ENCODE measurements at places on chromosomes 2 and 18.

GRCh38 chr2:15149063-15149462, 412.1 kb downstream of the NBAS start:
- DNase-seq: no peak

- no peak for DNase-seq
Measured at GRCh38 chr18:64273724-64274123, 124.8 kb upstream of the LINC00305 start.

DNA sequence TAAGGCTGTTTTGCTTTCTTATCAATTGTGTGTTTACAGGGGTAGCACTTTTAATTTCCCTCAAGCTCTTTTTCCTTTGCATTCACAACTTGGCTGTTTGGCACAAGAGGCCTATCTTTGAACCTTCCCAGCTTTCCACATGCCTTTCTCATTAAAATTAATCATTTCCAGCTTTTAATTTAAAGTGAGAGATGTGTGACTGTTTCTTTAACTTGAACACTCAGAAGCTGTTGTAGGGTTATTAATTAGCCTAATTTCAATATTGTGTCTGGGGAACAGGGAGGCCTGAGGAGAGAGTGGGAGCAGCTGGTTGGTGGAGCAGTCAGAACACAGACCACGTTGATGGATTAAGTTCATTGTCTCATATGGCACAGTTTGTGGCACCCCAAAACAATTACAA, 4.7 kb downstream of the ASB1 start:
- DNase-seq: no peak

DNA sequence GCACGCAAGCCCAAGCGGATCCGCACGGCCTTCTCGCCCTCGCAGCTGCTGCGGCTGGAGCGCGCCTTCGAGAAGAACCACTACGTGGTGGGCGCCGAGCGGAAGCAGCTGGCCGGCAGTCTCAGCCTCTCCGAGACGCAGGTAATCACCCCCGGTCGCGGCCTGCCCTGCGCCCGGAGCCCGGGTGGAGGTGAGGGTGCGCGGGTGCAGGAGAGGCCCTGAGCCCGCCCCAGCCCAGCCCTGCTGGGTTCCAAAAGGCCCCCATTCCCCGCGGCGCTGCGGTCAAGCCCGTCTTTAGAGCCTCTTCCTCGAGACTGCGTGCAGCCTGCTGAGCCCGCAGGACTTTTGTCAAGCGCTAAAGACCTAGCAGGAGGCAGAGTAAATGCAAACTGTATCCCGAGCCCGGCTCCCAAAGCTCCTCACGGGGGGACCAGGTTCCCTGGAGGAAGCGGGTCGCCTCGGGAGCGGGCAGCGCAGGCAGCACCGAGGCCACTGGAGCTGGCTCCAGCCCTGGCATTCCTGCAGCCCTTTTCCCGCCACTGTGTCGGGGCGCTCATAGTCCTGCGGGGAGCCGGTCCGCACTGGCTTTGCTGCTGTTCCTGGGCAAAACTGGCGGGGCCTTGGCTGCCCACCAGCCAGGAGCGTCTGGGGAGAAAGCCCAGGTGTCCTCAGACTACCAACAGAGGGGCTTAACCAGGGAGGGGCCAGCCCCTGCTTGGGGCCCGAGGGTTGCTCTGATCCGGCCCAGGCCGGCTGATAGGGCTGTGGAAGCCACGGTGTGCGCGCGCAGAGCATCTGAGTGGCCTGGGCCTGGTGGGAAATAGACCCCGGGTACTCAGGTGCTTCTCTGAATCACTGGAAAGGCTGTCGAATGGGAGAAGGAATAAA, 7.3 kb downstream of the EMX1 start:
- DNase-seq: no peak

GRCh38 chr18:58549814-58550339, 79.0 kb downstream of the ALPK2 start:
- no peak for DNase-seq

DNA sequence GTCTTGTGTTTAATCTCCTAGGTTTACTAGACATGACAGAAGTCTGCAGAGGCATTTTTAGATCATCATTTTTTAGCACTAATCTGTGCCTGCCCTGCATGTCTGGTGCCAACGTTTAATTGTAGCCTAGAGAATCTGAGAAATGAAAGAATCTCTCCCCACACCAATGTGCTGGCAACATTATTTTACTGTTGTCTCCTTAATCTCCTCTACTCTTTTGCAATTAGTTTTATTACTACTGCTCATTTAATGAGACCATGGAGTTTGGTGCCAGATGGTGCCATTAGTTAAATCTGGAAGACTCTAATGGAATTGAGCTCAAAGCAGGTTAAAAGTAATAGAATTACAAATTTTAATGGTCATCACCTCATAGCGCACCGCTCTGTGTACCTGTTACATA, 4.0 kb upstream of the SPP2 start:
- no peak for DNase-seq

- DNase-seq: no peak
Measured at GRCh38 chr2:157620956-157621355, 7.7 kb downstream of the ACVR1C start.

GRCh38 chr2:117982376-117983033, 31.4 kb downstream of the CCDC93 start:
- no peak for DNase-seq

GRCh38 chr2:109519513-109519912, 94.3 kb downstream of the SEPTIN10 start:
- DNase-seq: no peak

DNA sequence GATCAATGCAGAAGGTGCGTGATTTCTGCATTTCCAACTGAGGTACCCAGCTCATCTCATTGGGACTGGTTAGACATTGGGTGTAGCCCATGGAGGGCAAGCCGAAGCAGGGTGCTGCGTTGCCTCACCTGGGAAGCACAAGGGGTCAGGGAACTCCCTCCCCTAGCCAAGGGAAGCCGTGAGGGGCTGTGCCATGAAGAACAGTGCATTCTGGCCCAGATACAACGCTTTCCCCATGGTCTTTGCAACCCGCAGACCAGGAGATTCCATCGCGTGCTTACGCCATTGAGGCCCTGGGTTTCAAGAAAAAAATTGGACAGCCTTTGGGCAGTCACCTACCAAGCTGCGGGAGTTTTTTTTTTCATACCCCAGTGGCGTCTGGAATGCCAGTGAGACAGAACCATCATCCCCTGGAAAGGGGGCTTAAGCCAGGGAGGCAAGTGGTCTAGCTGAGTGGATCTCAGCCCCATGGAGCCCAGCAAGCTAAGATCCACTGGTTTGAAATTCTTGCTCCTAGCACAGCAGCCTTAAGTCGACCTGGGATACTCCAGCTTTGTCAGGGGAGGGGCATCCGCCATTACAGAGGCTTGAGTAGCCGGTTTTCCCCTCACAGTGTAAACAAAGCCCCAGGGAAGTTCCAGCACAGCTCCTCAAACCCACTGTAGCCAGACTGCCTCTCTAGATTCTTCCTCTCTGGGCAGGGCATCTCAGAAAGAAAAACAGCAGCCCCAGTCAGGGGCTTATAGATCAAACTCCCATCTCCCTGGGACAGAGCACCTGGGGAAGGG, 21.7 kb downstream of the TFPI start:
- DNase-seq: no peak

- no peak for DNase-seq
Measured at GRCh38 chr2:180733330-180733729, 247.1 kb upstream of the UBE2E3 start.

- DNase-seq: no peak
Measured at GRCh38 chr18:42437646-42438045, 482.6 kb downstream of the PIK3C3 start.

- no peak for DNase-seq
Measured at GRCh38 chr2:124501575-124502152, 476.6 kb downstream of the CNTNAP5 start.

DNA sequence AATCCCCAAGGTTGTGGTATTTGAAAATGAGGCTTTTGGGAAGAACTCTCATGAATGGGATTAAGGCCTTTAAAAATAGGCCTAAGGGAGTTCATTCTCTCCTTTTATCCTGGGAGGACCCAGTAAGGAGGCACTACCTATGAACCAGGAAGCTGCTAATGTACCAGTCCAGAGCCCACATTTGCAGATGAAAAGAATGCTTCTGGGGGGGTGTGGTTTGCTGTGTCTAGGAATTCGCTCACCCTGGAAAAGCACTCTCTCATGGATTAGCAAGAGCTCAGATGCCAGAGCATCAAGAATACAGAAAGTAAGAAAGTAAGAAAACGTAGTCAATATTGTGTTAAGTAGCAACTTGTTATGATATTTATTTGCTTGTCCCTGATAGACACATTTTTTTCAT, 785.7 kb upstream of the GYPC start:
- DNase-seq: no peak

DNA sequence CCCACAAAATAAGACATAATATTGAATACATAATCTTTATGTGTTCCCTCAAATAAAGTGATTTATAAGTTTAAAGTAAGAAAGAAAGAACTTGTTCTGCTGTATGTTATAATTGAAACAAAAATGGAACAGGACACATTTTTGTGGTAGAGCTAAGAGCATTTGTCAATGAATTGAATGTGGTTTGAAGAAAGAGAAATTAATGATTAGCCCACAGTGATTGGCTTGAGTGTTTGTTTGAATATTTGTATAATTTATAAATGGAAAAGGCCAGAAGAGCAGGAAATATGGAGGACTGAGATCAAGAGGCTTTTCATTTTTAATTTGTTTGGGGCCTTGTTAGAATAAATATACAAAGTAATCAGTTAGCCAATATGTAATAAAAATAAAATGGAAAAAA, 395.1 kb upstream of the CDH19 start:
- DNase-seq: no peak

GRCh38 chr18:11468617-11469016, 140.8 kb upstream of the SLC35G4 start:
- no peak for DNase-seq

DNA sequence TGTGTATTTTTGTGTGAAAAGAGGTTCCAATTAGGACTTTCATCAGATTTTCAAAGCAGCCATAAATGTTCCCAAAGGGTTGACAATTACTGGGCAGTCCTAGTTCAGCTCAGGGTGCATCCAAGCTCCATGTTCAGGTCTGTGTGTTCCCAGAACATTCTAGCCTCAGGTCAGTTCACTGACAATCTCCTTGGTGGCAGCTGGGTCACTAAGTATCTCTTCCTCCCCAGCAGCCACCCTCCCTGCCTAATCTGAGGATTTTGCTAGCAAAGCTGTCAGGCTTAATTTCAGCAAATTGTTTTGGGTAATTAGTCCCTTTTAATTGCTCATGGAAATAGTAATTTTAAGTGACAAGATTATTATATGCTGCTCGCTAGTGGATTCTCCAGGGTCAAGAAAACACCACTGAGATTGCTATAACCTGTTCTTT, 29.8 kb downstream of the UPP2 start:
- no peak for DNase-seq

GRCh38 chr2:23617811-23618215, 232.8 kb downstream of the KLHL29 start:
- DNase-seq: no peak

DNA sequence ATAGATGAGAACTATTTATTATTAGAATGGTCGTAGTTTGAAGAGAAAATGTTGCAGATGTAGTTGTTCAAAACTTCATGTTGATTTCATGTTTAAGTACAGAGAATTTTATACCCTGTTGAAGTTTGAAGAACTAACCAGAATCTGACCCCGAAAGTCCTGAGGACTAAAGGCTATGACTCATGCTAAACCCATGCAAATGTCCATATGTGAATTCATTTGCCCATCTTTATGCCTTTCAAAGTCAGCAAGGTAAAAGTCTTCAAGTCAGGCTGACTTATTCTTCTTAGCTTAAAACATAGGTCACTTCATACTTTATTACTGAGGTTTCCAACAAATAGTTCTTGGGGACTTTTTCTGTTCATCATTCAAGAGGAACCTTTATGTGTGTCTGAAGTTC, 185.5 kb downstream of the CCDC85A start:
- no peak for DNase-seq
